ENCODE measurements at places on chromosomes 7 and 10.

- DNase-seq: no peak
These were observed 42.8 kb downstream of the FBXL13 start for GRCh38 chr7:103031781-103032180.

DNA sequence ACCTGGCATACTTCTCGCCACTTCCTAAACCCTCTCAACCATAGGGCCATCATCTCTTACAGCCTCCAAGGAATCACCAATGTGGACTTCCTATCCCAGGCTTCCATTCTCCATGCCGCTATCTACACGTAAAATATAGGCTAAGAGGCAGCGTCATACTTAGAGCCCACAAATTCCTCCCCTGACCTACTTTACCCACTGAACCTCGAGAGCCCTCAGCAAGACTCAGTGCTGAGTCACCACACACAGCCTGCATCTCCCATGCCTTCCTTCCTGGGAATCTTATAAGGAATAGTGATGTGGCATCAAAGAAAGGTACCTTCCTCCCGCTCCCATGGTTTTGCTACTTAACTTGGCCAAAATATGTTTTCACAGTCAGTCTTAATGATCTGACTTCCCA is 435.6 kb upstream of the NFE2L3 start:
- DNase-seq: no peak

DNA sequence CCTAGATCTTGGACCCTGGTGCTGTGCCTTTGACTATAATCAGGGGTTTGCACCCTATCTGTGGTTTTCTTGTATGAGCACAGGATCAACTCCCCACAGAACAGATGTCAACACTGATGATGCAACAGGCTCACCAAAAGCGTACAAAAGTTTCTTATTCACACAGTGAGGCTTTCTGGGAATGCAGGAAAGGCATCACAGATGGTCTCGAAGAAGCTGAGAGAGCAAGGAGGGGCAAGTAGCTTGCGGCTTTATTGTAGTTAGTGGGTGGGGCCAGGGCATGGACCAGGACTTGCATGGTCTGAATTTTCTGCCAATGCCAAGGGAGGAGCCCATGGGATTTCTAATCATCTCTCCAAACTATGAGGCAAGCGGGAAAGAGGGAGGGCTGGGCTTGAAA is 46.2 kb downstream of the SEC61G start:
- DNase-seq: no peak

DNA sequence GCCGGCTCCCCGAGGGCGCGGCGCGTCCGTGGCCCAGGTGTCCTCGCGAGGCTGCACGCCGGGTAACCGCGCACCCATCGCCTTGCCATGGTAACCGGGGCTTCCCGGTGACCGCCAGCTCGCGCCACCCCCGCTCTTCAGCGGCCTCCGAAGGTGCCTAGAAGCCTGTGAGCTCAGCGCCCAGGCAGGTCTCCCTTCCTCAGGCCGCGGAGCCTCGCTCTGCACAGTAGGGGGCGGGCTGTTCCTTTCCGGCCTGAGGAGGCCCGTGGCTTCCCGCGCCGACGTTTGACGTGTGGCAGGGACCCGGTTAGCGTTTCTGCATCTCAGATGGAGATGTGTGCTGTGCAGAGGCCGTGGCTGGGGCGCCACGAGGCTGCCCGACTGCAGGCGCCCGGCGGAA is 117.1 kb downstream of the DYNC2I1 start:
- no peak for DNase-seq

DNA sequence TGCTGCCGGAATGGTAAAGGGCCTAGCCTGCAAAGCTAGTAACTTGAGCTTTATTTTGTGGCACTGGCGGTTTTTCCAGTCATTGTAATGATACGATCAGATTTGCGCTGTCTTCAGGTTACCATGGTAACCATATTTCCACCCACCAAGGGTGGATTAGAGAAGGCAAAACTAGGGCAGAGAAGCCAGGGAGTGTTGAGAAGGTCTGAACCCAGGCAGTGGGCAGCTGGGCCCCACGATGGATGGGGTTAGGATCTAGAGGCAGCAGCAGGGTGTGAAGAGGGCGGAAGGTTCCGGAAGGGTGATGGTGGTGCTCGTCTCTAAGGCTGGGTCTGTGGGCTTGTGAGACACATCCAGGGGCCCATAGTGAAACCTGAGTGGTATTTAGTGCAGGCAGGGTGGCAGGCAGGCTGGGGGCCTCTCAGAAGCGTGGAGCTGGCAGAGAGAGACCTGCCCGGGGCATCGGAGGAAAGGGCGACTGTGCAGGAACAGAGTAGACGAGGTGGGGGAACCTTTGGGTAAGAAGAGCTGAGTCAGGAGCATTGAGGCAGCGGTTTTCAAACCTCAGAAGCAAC is 87.9 kb upstream of the GTF2I start:
- DNase-seq: no peak

DNA sequence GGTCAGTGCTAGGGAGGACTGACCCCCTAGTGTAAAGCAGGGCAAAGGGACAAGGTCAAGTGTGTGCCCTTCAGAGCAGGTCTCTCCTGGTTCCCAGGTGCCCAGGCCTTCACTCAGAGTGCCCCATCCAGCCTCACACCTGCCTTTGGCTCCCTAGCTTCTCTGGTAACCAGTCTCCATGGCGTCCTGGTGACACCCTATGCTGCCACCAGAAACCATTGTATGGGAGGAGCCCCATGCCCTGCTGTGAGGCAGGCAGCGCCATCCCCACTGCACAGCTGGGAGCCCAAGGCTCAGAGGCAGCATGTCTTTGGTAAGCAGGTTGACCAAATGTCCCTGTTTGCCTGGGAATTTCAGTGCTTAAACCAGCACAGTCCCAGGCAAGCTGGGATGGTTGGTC is 33.1 kb upstream of the HMX3 start:
- no peak for DNase-seq

- peak; percentile 64 for DNase-seq
These were observed at the start of gene TRIM8 for GRCh38 chr10:102644066-102644645. Gene TRIM8, plus strand, starts transcription at chr10:102644479. Its CDS starts 139 bp downstream, at chr10:102644618.

- no peak for DNase-seq
These were observed 16.0 kb upstream of the ADGRA1 start for GRCh38 chr10:133071733-133072132.

DNA sequence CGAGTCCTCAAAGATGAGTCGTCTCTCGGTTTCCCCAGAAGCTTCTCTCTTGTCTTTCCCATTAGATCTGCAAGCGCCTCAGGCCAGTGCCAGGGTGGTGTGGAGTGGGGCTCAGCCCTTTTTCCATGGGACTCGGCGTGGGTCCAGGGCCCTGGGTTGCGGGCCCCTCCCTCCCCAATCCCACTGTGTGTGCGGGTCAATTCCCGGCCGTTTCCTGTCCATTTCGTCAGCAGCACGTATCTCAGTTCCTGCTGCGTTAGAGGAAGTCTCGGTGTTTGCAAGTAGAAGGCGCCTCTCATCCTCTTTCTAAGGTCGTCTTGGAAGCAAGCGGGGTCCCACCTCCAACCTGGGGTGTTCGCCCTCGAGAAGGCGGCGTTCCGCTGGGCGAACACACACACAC is 25.1 kb upstream of the ADGRA1 start:
- no peak for DNase-seq

- DNase-seq: no peak
These were observed 747.1 kb upstream of the GALNT17 start for GRCh38 chr7:70384891-70385290.

DNA sequence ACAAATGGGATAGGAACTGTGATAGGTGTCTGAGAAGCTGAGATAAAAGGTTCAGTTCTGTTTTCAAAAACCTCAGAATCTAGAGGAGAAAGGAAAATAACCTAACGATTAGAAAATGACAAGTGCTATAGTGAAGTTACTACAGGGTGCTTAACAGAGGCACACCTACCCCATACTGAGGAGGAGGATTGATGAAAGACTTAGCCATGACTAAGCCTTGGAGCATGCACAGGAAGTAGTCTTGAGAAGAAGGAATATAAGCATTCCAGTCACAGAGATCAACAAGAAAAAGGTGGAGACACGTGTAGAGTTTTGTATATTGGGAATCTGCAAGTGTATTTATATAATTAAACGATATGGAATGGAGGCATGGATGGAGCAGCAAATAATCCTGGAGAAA is 1225.5 kb upstream of the CELF2 start:
- DNase-seq: no peak

GRCh38 chr7:119640861-119641260 is 632.1 kb upstream of the KCND2 start:
- DNase-seq: no peak

GRCh38 chr7:23277359-23277989 is 21.7 kb upstream of the MALSU1 start:
- no peak for DNase-seq

GRCh38 chr7:44461387-44461786 is 29.1 kb downstream of the NUDCD3 start:
- DNase-seq: peak; percentile 50

DNA sequence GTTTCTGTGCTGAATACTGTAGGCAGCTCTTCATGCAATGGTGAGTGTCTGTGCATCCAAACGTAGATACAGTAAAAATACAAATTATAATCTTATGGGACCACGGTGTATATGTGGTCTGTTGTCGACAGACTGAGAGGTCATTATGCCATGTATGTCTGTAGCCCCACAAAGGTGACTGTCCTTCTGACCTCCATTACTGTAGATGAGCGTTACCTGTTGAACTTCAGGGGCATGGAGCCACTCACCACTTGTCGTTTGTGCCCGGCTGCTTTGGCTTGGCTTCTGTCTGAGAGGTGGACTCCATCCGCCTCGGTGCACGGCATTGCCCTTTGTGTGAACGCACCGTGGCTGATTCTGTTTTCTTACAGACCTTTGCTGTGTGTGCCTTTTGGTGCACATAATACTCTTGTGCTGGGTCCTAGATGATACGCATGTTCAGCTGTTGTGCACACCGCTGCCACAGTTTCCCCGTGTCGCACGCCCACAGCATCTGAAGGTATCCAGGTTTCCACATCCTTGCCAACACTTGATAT is 2.9 kb downstream of the UBE3C start:
- no peak for DNase-seq

DNA sequence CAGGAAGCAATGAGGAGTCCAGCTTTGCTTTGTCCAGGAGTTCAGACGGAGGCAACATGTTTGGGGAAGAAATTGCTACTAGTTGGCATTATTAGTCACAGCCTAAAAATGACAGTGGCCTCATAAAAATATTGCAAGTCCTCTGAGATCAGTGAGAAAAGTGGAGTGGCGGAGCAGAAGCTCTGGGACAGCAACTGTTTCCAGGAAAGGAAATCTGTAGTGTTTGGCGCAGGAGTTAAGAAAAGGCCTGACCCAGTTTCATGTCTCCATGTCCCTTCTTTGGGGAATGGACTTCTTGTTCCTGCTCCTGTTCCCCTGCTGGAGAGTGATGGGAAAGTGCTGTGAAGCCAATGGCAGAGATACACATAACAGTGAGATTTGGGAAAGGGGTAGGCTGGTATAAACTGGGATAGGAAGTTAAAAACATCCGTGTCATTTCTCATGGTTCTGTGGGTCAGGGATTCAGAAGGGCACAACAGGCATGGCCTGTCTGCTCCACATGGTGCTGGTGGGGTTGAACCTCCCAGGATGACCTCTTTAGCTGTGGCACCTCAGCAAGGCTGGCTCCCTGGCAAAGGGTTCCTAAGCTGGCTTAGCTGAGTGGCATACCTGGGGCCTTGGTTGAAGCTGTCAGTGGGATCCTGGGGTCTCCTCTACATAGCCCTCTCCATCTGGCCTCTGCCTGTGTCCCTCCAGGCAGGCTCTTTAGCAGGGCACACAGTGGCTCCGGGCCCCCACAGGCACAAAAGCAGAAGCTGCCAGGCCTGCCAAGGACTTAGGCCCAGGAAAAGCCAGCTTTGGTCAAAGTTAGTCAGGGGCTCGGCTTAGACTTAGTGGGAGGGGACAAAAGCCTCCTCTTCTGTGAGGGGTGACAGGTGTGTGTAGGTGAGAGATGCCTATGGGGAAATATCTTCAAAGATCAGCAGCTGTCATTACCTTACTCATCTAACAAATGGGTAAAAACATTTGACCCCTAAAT is 77.7 kb downstream of the WDFY4 start:
- DNase-seq: no peak

DNA sequence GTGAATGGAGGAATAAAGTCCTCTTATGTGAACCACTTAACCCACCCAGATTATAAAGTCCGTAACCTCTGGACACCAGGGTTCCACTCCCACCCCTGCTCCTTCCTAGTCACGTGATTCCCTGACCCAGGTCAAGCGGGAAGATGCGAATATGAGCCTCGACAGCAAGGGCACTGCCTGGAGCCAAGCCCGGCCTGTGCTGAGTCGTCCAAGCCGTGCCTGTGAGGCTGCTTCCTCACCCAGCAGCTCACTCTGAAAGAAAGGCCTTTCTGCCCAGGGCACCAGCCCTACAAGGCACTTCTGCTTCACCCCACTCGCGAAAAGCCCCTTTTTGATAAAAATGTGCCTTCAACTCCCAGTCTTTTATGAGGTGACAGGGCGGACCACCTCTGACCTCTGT is 85.8 kb downstream of the CYTH3 start:
- no peak for DNase-seq

GRCh38 chr10:21524131-21524525 is 1.4 kb downstream of the SKIDA1 start:
- no peak for DNase-seq

DNA sequence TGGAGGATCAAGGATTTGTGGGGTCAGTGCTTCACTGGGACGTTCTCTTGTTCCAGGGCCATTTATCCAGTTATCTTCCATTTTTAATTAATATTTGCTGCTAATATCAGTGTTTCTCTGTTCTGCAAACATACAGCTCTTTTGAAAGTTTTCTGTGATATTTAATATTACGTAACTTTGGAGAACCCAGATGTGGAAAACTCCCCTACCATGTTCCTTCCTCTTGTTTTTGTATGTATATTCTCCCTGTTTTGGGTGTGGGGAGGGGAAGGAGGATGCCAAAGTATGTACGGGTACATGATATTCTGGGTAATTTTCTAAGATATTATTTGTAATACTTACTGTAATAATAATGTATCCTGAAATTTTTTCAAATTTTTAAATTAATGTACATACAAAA is 55.9 kb downstream of the MYO3A start:
- no peak for DNase-seq

- DNase-seq: no peak
These were observed 1.6 kb downstream of the LMOD2 start for GRCh38 chr7:123657304-123657685.

- no peak for DNase-seq
These were observed 221.7 kb downstream of the PLXNA4 start for GRCh38 chr7:132354527-132354926.

- no peak for DNase-seq
These were observed 188.0 kb downstream of the FRMD4A start for GRCh38 chr10:14142606-14143250.

DNA sequence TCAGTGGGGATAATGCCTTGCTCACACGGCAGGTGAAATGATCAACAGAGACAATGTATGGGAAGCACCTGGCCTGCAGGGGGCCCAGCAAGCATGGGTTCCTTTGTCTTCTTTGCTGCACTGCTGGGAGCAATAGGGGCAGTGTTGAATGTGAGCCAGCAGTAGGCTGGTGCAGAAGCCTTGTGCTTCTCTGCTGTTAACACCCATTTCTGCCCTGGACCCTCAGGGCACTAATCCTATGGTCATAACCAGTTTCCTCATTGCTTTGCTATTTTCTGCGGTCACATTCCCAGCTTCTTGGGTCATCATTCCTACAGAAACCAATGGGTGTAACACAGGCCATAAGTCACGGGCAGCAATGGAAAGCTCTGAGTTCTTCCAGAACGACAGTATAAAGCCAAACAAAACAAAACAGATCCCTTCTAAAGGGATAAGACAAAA is 10.9 kb upstream of the LGI1 start:
- DNase-seq: no peak

- DNase-seq: no peak
These were observed 45.9 kb upstream of the TMEM72 start for GRCh38 chr10:44865289-44865671.

GRCh38 chr10:63083904-63084689 is 49.0 kb upstream of the NRBF2 start:
- DNase-seq: no peak
